Stimulated activated naive CD8-positive, alpha-beta T cell treated with anti-CD3 and anti-CD28 coated beads, Interleukin-15, amount 100 ng/mL, for 72 hours (primary cell): ENCODE measurements at places on chromosomes 12 and 14.

DNA sequence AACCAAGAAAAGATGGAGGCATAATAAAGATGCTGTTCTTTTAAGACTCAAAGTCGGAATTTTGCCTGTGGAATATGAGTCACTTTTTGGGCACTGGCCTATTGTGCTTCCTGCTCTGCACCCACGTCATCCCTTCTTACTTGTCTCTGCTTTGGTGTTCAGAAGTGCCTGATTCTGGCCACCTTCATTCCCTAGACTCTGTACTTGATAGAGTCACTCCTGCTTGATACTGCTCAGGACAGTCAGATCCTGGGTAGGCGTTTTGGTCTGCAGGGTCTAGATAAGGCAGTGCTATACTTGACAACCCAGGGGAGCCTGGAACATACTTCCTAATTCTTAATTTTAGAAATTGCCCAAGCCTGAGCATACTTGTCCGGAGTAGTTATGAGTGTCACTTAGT lies 1.9 kb downstream of the LRRK2 start:
- DNase-seq = no peak

- no peak for DNase-seq
Observed at GRCh38 chr12:87529413-87529812, 499.8 kb downstream of the C12orf50 start.

DNA sequence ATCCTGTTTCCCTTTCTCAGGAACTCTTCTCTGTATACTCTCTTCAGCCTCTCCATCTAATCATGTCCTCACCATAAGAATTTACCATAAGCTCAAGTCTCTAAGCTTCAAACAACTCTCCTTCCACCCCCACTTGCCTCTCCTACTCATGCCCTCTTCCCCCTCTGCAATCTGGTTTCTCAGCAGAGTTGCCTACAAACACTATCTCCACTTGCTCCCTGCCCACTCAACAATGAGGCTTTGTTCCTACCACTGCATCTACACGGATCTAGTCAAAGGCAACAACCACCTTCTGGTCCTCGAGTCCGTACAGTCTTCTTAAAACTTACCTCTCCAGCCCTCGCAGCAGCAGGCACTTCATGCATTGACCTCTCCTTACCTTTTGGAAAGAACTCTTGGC lies 17.2 kb upstream of the FBLN5 start:
- DNase-seq = no peak

- DNase-seq = no peak
Observed at GRCh38 chr12:107033758-107034739, 47.1 kb upstream of the MTERF2 start.

DNA sequence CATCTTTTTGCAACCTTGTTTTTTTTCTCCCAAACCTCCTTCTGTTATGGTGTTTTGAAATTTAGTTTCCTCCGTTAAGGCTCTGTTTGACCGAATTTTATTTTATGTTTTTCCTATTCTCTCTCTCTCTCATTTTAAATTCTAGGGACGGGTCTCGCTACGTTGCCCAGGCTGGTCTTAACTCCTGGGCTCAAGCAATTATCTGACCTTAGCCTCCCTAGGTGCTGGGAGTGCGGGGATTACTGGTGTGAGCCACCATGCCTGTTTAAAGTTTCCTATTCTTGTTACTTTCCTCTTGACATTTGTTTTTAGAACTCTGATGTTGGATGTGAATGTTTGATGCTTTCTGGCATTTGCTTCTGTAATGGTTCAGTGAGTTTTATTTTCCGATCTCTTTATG lies 1.0 kb downstream of the ZC3H14 start:
- DNase-seq = no peak

DNA sequence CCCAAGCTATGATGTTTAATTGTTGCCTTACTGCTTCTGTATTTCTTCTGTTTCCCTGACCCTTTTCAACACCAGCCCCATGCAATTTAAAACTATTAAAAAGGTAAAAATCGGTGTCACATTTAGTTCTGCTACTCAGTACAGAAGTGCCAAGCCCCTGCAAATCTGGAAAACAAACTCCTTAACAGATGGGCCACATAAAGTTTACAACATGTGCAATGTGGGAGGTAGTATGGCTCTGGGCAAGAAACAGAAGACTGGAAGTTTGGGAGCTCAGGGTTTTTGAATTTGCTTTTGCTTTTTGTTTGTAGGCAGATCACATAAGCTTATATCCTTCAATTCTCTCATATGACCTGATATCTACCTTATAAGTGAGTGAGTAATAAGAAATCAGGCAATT lies 404.0 kb upstream of the ATP2B1 start:
- DNase-seq = no peak

DNA sequence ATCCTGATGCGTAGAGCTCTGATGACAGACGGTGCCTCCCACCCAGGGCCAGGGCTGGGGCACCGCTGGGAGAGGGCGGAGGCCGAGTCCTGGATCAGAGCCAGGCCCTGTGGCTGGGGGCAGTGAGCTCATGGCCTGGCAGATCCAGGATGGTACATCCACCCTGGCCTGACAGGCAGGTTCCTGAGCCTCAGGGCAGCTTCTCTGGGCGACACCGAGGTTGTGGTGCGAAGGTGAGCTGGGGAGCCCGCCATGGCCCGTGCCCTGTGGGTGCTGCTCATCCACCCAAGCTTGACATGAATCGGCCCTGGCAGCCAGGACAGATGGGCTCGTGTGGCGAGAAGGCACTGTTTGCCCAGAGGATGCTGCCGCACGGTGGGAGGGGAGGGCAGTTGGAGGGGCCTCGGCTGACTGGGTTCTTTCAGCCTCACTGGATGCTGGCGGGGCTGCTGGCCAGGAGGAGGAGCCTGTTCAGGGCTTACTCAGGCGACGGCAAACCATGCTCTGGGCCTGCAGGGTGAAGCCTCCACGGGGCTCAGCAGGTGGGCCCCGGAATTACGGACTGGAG lies 16.6 kb downstream of the LRTM2 start:
- DNase-seq = no peak

GRCh38 chr12:104802208-104802607 lies 155.9 kb downstream of the SLC41A2 start:
- DNase-seq = no peak

DNA sequence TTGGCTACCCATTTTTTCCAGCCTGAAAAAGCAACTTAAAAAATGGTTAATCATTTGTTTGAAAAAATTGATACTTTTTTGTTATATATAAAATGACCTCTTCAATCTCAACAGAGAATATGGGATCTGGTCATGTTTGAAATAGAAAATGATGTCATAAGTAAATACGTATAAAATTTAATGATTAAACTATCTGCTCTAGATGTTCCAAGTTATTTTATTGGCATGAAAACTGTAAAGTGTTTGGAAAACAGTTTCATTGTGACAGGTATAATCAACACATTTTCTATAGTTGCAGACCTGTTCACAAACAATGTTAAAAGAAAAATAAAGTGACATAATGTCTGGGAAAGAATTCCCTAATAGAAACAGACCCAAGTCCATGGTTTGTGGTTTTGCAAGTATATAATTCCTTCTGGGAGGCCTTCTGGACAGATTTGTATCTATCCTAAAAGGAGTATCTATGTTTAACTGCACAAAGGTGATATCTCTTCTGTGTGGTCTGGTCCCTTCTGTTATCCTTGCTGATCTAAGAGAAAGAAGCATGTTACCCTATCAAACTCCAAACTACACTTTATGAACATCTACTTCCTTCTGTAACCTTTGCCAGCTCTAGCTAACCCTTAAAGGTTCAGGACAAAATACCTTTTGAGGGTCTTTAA lies 39.5 kb upstream of the LRIG3 start:
- no peak for DNase-seq

- no peak for DNase-seq
Observed at GRCh38 chr14:85248881-85249635, 280.9 kb upstream of the FLRT2 start.

- DNase-seq = peak; percentile 20
Observed at GRCh38 chr12:106914796-106915634, 40.7 kb upstream of the TMEM263 start.

- DNase-seq = no peak
Observed at GRCh38 chr14:76181546-76181945, 29.8 kb downstream of the GPATCH2L start.

DNA sequence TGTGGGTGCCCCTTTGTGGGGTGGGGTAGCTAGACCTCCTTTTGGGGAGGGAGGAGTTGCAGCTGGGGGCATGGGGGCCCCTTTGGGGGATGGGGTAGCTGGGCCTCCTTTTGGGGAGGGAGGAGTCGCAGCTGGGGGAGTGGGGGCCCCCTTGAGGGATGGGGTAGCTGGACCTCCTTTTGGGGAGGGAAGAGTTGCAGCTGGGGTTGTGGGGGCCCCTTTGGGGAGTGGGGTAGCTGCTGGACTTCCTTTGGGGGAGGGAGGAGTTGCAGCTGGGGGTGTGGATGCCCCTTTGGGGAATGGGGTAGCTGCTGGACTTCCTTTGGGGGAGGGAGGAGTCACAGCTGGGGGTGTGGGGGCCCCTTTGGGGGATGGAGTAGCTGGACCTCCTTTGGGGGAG lies 7.0 kb downstream of the NACA start:
- DNase-seq = no peak

DNA sequence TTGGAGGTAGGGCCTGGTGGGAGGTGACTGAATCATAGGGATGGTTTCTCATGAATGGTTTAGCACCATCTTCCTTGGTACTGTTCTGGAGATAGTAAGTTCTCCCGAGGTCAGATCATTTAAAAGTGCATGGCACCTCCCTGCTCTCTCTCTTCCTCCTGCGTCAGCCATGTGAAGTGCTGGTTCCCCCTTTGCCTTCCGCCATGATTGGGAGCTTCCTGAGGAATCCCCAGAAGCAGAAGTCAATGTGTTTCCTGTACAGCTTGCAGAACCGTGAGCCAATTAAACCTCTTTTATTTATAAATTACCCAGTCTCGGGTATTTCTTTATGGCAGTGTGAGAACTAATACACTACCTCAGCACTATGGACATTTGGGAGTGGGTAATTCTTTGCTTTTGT lies 4.8 kb upstream of the LGMN start:
- DNase-seq = no peak

- no peak for DNase-seq
Observed at GRCh38 chr12:52910248-52910883, 5.5 kb upstream of the KRT8 start.

DNA sequence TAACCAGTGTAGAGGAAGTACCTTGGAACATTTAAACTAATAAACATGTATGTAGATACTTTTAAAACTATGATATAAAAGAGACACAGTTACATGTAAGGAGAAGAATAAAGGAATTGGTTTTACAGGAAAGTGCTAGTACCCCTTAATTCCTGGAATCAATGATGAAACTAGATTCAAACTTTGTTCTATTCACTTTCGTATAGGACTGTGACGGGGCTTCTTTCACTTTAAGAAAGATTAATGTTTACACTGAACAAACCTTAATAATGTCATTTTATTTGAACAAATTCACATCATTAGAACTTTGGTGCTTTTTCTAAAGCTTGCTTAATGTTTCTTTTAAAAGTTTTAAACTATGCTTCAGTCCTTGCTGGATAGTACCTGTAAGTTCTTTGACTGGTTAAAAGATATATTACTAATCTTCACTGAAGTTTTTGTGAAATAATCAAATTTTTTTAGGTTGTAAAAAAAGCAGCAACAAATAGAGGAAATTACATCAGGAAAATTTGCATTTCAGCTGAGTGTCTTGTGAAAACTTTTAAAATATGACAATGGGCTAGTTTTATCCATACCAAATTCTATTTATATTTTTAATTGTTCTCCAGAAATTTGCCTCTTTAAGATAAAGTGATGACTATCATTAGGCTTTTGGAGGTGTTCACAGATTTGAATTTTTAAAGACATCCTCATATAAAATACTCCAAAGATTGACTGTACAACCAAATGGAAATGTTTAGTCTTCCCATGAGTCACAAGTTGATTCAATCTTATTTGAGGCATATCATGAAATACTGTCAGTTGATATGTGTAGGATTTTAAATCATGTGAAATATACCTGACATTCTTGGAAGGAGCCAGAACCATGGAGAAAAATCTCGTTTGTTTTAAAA lies 36.2 kb downstream of the PAPOLA start:
- no peak for DNase-seq

DNA sequence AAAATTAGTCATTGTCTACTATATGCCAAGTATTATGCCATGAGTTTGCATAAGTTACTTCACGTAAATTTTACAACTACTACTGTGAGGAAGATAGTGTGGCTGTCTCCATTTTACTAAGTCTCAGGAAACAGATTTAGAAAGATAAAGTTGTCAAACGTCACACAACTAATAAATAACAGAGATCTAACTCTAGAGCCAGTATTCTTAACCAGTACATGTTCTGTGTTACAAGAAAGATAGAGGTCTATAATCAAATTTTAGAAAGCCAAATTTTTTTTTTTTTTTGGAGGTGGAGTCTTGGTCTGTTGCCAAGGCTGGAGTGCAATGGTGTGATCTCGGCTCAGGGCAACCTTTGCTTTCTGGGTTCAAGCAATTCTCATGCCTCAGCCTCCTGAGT lies 14.2 kb downstream of the CLEC4C start:
- DNase-seq = no peak

DNA sequence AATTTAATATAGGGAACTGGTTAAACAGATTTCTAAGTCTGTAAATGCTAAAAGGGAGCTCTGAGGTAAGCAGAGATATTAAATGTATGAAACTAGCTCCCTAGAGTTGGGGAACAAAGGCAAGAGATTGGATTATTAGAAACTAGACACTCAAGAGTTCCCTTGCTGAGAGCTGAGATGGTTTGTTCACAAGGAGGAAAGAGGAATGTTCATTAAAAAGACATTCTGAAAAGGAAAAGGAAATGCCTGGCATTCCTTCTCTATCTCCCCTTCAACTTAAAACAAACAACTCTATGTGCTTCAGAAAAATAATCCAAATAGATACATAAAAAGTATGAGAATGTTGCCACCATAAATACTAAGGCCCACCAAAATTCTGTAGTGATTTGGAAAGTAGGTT lies 73.7 kb downstream of the GALNT4 start:
- no peak for DNase-seq

DNA sequence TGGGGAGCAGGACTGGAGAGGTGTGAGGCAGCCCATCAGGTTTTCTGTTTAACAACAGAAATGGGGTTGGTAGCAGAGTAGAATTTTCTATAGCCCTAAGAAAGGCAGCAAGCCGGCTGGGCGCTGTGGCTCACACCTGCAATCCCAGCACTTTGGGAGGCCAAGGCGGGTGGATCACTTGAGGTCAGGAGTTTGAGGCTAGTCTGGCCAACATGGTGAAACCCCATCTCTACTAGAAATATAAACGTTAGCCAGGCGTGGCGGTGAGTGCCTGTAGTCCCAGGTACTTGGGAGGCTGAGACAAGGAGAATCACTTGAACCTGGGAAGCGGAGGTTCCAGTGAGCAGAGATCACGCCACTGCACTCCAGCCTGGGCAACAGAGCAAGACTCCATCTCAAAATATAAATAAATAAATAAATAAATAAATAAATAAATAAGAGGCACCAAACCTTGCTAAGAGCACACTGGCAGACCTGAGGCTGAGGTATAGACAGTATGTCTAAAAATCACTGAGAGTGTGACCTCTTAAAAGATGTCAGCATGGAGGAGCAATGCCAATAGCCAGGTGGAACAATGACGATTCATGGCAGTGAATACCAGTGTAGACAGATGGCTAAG lies 115.6 kb downstream of the SLC38A4 start:
- no peak for DNase-seq
